Stimulated activated CD8-positive, alpha-beta memory T cell treated with anti-CD3 and anti-CD28 coated beads, Interleukin-4, amount 100 ng/mL, for 48 hours (primary cell): ENCODE measurements at places on chromosomes 2 and 18.

GRCh38 chr2:184920451-184920965, 322.2 kb downstream of the ZNF804A start:
- DNase-seq: no peak

DNA sequence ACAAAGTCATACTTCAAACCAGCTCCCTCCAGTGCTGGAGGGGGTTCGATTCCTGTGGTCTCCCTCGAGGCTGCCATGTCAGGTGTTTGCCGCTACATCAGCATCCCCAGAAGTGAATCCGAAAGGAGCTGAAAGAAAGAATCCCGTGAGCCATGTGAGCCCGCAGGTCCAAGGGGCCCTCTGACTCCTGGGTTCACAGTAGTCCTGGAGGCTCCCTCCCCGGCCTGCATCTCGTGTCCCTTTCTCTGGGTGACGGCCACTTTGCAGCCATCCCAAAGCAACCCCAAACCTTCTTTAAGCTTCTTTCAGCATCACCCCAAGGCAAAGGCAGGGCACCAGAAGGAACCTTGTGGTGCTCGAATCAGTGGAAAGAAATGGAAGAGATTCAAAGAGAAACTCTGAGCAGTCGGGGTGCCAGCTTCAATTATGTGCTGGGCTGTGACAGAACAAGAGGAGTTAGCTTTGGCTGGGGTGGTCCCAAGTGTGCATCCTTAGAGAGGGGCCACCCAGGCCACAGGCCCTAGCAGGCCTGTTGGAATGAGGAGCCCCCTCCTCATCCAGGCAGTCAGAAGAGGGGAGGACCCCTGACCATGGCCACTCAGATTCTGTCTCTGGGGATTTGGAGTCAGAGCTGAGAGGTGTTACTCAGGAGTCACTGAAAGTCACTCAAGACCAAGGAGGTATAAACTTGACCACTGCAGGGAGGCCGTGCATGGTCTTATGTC, 59.7 kb downstream of the CIB4 start:
- DNase-seq: no peak

GRCh38 chr2:195352581-195352980, 304.4 kb upstream of the SLC39A10 start:
- no peak for DNase-seq

GRCh38 chr2:241931976-241932898, 62.7 kb downstream of the RTP5 start:
- no peak for DNase-seq

GRCh38 chr18:68757126-68757525, 40.8 kb upstream of the CCDC102B start:
- no peak for DNase-seq

GRCh38 chr18:45567123-45567522, 48.2 kb upstream of the SLC14A2 start:
- DNase-seq: no peak

- DNase-seq: no peak
These were observed 180.9 kb downstream of the PDE1A start for GRCh38 chr2:182245963-182246362.
